Body of pancreas (tissue), 4 donors: ENCODE measurements at places on chromosomes 7 and 10.

DNA sequence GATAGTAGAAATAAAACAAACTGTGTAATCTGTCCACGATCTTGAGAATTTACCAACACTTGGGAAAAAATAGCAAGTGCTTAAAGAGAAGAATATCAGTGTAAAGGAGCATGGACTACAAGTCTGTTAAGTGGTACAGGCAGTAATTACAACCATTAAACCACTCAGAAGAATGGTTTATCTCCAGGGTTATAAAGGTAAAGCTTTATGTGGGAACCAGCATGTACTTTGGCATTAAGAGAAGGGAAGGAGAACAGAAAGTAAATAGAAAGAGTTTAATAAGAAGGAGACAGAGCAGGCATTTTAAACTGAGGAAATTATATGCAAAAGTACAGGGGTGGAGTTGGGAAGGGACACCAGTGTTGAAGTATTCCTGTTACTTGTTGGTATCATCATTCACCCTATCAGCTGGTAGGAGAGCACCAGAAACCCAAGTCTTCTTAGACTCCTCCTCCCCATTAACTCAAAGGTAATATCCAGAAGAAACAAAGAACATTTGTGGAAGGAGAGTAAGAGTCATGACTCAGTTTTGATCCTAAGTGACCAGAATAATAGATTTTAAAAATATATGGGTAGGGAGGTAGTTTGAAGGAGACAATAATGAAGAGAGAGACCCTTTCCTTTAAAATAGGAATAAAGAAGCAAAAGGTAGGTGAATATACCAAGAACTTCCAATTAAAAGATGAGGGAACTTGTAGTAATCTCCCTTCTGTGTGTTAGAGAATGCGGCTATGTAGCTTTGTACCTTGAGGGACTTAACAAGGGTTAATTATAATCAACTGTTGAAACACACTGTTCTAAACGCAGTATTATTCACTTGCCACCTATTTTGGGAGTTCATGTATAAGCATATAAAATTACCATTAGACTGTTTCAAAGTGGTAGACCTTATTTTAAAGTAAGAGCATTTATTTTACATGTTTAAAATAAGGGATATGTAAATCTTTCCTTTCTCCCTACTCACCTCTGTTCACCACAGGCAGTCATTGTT, 92.1 kb upstream of the STRIP2 start:
- DNase-seq, result no peak

DNA sequence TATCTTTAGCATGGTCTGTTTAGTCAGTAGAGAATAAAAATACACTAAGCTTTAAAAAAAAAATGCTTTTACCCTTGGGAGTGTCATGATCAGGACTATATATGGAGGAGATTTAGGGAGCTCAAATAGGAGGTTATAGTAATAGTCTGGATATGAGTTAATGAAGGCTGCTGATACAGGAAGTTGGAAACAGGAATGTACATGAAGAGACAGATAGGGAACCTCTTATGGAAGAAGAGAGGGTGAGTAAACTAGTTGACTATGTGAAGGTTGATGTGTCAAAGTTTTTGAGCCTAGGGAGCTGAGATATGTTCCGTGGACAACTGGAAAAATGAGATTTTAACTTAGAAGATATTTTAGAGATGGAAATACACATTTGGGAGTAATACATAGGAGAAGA, 472.0 kb upstream of the FZD8 start:
- no peak for DNase-seq

DNA sequence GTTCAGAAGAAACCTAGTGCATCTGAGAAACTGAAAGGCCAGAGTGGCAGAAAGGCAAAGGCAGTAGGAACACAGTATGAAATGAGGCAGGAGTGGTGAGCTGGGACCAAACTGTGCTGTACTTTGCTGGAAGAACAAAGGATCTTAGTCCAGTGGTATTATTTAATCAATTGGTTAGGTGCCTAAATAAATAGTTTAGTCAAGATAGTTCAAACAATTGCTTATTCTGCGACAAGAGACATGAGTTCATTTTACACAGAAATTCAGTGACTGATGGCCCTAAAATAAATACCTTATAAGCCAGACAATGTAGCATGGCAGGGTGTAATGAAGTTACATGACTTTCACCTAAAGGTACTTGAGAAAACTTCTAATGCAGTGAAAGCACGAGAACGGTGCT, 181.8 kb upstream of the LRRN3 start:
- DNase-seq, result peak; percentile 31

- no peak for DNase-seq
Measured at GRCh38 chr10:31087011-31087410, 55.3 kb upstream of the ZNF438 start.

GRCh38 chr10:33126742-33127141, 168.7 kb upstream of the ITGB1 start:
- no peak for DNase-seq
